ENCODE measurements at places on chromosomes 16 and 17. TPM values are rescaled to one million over a fixed set of nuclear protein-coding genes. Genes with fewer than 3 reads are reported as not detected.
A peak's percentile ranks its signal among the peaks of the same experiment; 100 is the strongest.

The IGSF6 gene
- total RNA-seq, result not detected

The CLEC18A gene
- total RNA-seq, result not detected

The CACNA1H gene
- 66.1 TPM for total RNA-seq

The KRT15 gene
- total RNA-seq, result 0.09 TPM

The TACO1 gene
- 25.6 TPM for total RNA-seq

The CDH8 gene
- 14.3 TPM for total RNA-seq

The ADAD2 gene
- total RNA-seq, result not detected

GRCh38 chr16:62102588-62102987 is 66.3 kb upstream of the CDH8 start:
- DNase-seq, result no peak
- no peak overlapping the region for H3K27ac ChIP-seq
- H3K4me1 ChIP-seq, result no peaks in the 10 kb centered on the region
- H3K4me3 ChIP-seq, result no peak overlapping the region
- H3K27me3 ChIP-seq, result no peaks in the 10 kb centered on the region
- no peaks in the 10 kb centered on the region for H3K36me3 ChIP-seq

DNA sequence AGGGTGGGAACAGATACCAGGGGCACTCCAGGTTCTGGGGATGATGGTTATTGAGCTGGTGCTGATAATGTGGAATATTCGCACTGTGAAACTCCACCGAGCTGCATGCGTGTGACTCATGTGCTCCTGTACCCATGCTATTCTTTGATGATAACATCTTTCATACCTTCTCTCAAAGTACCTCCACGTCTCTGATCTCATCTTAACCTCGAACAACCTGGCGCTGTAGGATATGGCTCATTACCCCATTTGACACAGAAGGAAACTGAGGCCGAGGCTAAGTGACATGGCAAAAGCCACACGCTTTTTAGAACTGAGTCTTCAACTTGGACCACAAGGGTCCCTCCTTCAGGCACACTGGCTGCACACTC is 30.2 kb upstream of the MRPS23 start:
- no peak overlapping the region for H3K27ac ChIP-seq
- no peak for DNase-seq
- peaks cover 22% of the 10 kb centered on the region for H3K4me1 ChIP-seq
- no peak overlapping the region for H3K4me3 ChIP-seq

DNA sequence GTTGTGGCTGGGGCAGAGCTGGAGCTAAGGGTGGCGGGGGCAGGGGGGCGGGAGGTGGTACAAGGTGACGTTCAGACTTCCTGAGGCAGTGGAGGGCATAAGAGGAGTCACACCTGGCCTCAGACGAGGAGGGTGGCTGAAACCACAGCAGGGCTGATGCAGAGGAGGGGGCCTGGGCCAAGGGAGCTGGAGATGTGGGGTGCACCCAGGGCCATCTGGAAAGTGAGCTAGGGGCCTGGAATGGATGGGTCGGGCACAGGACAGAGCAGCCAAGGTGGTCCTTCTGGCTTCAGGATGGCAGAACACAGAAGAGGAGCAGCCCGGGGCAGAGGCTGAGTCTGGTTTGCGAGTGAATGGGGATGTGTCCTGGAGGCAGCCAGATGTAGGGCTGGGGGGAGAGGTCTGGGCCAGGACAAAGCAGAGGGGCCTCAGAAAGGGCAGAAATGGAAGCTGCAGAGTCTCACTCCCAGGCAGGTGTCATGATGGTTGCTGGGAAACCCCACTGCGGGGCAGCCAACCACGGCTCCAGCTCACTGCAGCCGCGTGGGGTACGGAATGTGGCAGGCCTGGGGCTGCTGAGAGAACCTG is 57.6 kb downstream of the PRMT7 start:
- H3K27ac ChIP-seq, result no peak overlapping the region
- DNase-seq, result no peak
- H3K27me3 ChIP-seq, result no peaks in the 10 kb centered on the region
- H3K36me3 ChIP-seq, result no peaks in the 10 kb centered on the region

DNA sequence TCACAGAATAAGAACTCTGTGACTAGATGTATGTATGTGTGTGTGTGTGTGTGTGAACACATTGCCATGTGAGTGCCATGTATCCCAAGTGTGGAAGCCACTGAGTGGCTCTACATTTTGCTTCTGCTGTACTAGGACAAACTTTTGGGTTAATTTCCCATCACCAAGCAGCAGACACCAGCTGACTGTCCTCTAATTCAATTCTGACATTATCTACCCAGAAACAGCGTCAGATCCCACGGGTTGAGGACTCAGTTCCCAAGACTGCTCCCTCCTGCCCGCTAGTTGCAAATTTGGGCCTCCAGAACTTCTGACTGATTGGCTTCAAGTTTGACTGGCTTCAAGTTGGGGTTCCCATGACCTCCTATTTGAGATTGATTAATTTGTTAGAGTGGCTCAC is 29.2 kb downstream of the HS3ST2 start:
- H3K27ac ChIP-seq, result no peak overlapping the region
- H3K4me1 ChIP-seq, result no peaks in the 10 kb centered on the region
- no peaks in the 10 kb centered on the region for H3K27me3 ChIP-seq
- DNase-seq, result no peak

DNA sequence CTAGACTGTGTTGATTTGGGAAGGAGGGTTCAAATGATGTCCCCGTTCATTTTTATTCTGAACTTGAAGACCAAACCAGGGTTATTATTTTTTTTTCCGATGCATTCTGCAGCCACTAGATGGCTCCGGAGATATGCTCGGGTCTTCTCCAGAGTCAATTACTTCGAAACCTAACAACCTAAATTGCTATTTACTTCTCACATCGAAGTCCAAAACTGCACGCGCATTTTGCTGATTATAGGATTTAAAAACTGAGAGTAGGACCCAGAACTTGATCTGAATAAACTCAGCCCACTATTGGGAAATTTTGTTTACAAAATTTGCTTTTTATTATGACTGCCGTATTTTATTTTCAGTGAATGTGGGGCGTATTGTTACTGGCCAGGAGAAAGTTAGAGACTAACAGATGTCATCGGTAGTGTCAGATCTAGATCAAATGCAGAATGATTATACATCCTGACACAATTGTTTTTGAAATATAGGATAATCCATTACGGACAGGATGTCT is 263.8 kb downstream of the HS3ST3A1 start:
- DNase-seq, result peak; percentile 81
- H3K4me3 ChIP-seq, result peak overlapping the region; percentile 8
- peaks cover 7% of the 10 kb centered on the region for H3K4me1 ChIP-seq
- H3K36me3 ChIP-seq, result no peaks in the 10 kb centered on the region
- no peaks in the 10 kb centered on the region for H3K27me3 ChIP-seq
- H3K27ac ChIP-seq, result no peak overlapping the region

GRCh38 chr16:86095906-86096485 is 197.0 kb downstream of the IRF8 start:
- peaks cover 7% of the 10 kb centered on the region for H3K4me1 ChIP-seq
- no peak for DNase-seq
- H3K36me3 ChIP-seq, result no peaks in the 10 kb centered on the region

- peaks cover 3% of the 10 kb centered on the region for H3K4me1 ChIP-seq
- H3K36me3 ChIP-seq, result no peaks in the 10 kb centered on the region
- H3K27ac ChIP-seq, result no peak overlapping the region
- no peaks in the 10 kb centered on the region for H3K27me3 ChIP-seq
Measured at GRCh38 chr17:50522766-50523165, 9.8 kb upstream of the EPN3 start.

- no peak overlapping the region for H3K27ac ChIP-seq
- H3K4me1 ChIP-seq, result no peaks in the 10 kb centered on the region
- no peaks in the 10 kb centered on the region for H3K36me3 ChIP-seq
- DNase-seq, result no peak
- no peak overlapping the region for H3K4me3 ChIP-seq
- H3K27me3 ChIP-seq, result no peaks in the 10 kb centered on the region
Measured at GRCh38 chr17:33968350-33969044, 286.6 kb upstream of the CCL2 start.

- H3K27ac ChIP-seq, result no peak overlapping the region
- H3K4me3 ChIP-seq, result no peak overlapping the region
- no peaks in the 10 kb centered on the region for H3K27me3 ChIP-seq
- no peak for DNase-seq
- H3K36me3 ChIP-seq, result no peaks in the 10 kb centered on the region
Measured at GRCh38 chr17:44837196-44837595, 7.1 kb upstream of the GJC1 start.

- H3K27me3 ChIP-seq, result no peaks in the 10 kb centered on the region
- H3K4me1 ChIP-seq, result peaks cover 74% of the 10 kb centered on the region
- no peak overlapping the region for H3K4me3 ChIP-seq
- H3K36me3 ChIP-seq, result no peaks in the 10 kb centered on the region
- H3K27ac ChIP-seq, result peak overlapping the region; percentile 75
- DNase-seq, result peak; percentile 42
Measured at GRCh38 chr17:29143894-29144293, 36.3 kb downstream of the MYO18A start.

DNA sequence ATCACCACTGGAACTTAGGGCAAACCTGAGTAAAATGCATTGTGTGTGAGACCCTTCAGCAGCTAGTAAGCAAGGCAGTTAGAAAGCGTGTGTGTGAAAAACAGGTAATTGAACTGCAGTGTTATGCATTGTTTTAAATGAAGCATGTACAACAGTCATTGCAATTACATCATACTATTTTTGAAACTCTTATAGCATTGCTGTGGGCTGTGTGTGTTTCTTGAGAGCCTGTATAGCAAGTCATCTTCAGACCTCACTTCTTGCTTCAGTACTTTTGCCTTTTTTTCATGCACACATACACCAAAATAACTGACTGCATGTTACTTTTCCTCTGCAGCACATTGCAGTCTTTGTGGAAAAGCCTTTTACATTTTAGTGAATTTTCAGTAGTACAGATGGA is 19.2 kb downstream of the PTRH2 start:
- no peak for DNase-seq
- H3K36me3 ChIP-seq, result peaks cover 79% of the 10 kb centered on the region
- no peak overlapping the region for H3K4me3 ChIP-seq
- no peaks in the 10 kb centered on the region for H3K4me1 ChIP-seq
- peak overlapping the region; percentile 53 for H3K27ac ChIP-seq
- no peaks in the 10 kb centered on the region for H3K27me3 ChIP-seq

DNA sequence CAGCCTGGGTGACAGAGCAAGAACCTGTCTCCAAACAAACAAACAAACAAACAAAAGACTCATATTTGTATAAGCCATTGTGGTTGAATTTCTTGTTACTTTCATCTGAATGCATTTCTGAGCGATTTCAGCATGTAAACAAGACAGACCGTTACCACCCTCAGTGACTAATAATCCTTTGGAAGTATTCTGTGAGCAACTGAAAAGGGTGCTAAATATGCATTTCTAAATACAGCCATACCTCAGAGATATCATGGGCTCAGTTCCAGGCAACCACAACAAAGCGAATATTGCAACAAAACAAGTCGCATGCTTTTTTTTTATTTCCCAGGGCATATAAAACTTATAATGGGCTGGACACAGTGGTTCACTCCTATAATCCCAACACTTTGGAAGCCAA is 109.0 kb downstream of the USP31 start:
- H3K4me3 ChIP-seq, result no peak overlapping the region
- H3K36me3 ChIP-seq, result no peaks in the 10 kb centered on the region
- DNase-seq, result no peak
- no peak overlapping the region for H3K27ac ChIP-seq

DNA sequence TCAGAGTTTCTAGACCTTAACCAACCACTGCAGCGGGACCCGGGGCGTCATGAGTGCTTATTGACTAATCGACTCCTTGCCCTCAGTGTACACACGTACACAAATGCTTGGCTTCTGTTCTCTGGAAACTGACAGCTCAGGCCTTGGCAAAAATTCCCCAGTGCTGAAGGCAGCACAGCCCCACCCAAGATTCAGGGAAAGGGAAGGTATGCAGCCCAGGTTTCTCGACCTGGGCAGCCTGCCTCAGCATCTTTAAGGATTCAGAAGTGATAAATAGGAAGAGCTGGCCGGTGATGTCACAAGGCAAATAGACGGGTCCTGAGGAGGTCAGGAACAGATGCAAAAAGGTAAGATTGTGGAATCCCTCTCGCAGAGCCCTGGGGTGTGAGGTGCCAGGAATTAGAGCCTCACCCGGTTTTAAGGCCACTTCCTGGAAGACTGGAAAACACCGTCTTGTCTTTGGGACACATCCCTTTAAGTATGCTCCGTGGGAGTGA is 9.0 kb upstream of the CDH3 start:
- DNase-seq, result no peak
- H3K27me3 ChIP-seq, result no peaks in the 10 kb centered on the region
- no peaks in the 10 kb centered on the region for H3K36me3 ChIP-seq
- H3K4me1 ChIP-seq, result no peaks in the 10 kb centered on the region

GRCh38 chr17:14760212-14760611 is 459.3 kb downstream of the HS3ST3B1 start:
- H3K4me3 ChIP-seq, result no peak overlapping the region
- H3K36me3 ChIP-seq, result no peaks in the 10 kb centered on the region
- no peaks in the 10 kb centered on the region for H3K4me1 ChIP-seq
- no peak overlapping the region for H3K27ac ChIP-seq

- H3K4me1 ChIP-seq, result no peaks in the 10 kb centered on the region
- no peaks in the 10 kb centered on the region for H3K36me3 ChIP-seq
- peak; percentile 79 for DNase-seq
- no peak overlapping the region for H3K27ac ChIP-seq
- no peaks in the 10 kb centered on the region for H3K27me3 ChIP-seq
Measured at GRCh38 chr17:34171245-34171818, 83.8 kb upstream of the CCL2 start.

DNA sequence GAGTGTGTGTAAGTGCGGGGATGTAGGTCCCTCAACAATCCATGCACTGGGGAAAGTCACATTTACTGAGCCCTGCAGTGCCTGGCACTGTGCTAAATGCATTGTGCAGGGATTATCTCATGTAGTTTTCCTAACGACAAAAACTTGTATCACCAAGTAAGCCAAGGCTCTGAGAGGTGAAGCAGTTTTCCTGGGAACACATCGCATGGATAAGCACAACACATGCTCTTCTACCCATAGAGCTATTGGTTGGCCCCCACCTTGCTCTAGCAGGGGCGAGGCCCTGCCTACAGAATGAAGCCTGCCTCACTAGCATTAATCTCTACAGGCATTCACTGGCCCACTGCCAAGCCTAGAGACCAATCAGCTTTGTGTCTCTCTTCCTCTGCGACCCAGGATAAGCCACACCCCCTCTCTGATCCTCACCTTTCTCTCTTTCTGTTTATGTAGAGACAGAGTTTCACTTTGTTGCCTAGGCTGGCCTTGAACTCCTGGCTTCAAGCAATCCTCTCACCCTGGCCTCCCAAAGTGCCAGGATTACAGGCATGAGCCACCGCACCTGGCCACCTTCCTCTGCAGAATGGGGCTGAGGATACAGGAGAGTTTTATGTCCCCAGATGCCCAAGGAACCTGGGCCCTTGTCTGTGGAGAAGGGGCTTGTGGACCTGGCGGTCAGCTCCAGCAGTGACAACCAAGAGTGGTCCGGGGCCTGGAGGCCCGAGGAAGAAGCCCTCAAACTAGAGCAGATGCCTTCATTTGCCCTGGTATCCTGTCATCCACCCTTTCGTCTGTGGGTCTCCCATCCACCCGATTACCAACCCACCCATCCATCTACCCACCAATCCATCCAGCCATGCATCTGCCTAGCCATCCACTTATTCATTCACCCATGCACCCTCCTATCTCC is 12.8 kb downstream of the CDH16 start:
- H3K27ac ChIP-seq, result peak overlapping the region; percentile 100
- no peaks in the 10 kb centered on the region for H3K36me3 ChIP-seq
- no peak for DNase-seq

- no peaks in the 10 kb centered on the region for H3K4me1 ChIP-seq
- DNase-seq, result peak; percentile 47
- peaks cover 3% of the 10 kb centered on the region for H3K27me3 ChIP-seq
- H3K27ac ChIP-seq, result no peak overlapping the region
Measured at GRCh38 chr16:1378804-1379303, 27.1 kb downstream of the GNPTG start.

Data from cardiac muscle cell (in vitro differentiated cells and primary cell).